Astrocyte of the hippocampus (primary cell): ENCODE measurements at places on chromosomes 1 and 21.

GRCh38 chr1:20615946-20616846 is 17.1 kb upstream of the PINK1 start:
- DNase-seq: no peak

DNA sequence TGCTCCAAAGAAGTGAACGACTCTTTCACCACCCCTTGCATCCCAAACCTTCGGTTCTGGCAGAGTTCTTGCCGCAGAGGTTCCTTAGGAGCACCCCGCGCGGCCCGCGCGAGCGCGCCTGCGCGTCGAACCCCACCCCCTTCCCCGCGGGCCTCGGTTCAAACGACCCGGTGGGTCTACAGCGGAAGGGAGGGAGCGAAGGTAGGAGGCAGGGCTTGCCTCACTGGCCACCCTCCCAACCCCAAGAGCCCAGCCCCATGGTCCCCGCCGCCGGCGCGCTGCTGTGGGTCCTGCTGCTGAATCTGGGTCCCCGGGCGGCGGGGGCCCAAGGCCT is at the start of gene C1orf56:
C1orf56 (plus strand) TSS at position 161 of the 334 bp plus-strand sequence; CDS start at position 258, 97 bp downstream.
- peak; percentile 87 for DNase-seq

DNA sequence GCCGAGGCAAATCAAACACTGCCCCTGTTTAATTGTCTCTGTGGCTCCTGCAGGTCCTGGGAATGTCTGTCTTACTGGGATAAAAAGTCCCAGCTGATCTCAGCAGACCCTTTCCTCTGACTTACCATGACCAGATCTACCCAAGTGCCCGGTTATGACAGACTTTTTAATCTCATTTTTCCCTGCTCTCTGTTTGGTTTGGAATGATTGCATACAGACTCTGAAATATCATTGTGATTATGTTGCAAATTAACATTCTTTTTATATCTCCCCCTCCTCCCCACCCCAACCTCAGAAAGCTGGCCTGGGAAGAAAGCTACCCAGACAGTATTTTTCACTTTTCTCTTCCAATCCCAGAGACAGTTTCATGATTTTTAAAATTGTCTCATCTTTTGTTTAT is 16.3 kb downstream of the RAB7B start:
- no peak for DNase-seq

DNA sequence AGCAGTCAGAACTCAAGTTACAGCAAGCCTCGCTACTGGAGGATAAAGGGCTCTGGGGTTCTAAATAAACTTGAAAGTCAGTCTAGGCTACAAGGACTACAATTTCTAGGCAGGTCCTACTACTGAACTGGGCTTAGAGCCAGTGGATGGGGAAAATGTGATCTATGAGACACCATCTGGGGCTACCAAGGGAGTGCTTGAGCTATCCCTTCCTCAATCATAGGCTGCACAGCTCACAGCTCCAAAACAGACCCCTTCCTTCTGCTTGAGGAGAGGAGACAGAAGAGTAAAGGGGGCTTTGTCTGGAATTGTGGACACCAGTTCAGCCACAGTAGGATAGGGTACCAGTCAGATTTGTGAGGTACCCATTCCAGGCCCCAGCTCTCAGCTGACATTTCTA is 145.8 kb upstream of the SNX7 start:
- no peak for DNase-seq
